Osteoblast (primary cell): ENCODE measurements at places on chromosomes 3 and 15. TPM values are rescaled to one million over a fixed set of nuclear protein-coding genes. Genes with fewer than 3 reads are reported as not detected.

Gene CLEC3B
- total RNA-seq = 48.9 and 52.5 TPM in 2 replicates

Gene OR5H15
- total RNA-seq = not detected in 2 replicates

Gene SLC9C1
- not detected in 2 replicates for total RNA-seq

Gene LRRC31
- total RNA-seq = not detected in 2 replicates

Gene VILL
- total RNA-seq = 6.8 and 7.6 TPM in 2 replicates

Gene CHRM5
- total RNA-seq = under 0.01 TPM in 2 replicates
